EL (cell line): ENCODE measurements at places on chromosomes 11 and 22.

DNA sequence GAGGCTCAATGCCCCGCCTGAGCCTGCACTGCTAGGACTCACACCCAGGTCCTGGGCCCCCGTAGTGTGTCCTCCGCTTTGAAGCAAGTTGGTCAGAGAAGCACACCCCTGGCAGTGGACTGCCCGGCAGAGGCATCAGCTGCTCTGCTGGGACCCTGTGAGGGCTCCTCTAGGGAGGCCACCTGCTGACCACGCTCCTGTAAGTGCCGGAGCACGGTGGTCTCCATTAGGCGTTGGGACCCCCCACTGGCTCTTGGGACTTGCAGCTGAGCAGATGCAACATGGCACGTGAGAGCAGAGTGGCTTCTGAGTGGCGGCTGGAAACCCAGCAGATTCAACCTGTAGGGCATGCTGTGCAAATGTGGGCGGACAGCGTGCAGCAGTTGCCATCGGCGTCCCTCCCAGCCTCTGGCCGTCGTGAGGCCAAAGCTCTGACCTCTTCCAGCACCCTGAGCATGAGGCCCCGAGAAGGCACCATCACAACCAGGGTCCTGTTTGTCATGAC is 16.9 kb downstream of the MRGPRG start:
- no peak for DNase-seq

GRCh38 chr11:78230161-78230877 is 41.6 kb downstream of the USP35 start:
- no peak for DNase-seq

- no peak for DNase-seq
These were observed 66.3 kb upstream of the SYN3 start for GRCh38 chr22:33124471-33124870.

DNA sequence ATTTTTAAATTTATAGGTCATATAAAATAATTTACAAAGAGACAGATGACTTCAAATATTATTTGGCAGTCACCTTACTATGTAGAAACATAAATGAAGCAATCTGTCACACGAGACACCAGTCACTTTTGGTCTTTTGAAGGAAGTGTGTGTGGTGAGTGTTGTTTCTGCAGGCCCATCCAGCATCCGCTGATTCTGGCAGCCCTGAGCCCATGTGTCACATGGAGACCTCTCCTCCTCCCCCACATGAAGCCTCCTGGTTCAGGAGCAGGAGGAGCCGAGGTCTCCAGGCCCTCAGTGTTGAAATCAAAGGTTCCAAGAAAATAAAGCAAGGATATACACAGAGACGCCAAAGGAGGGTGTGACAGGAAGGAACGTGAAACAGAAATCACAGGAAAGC is 60.1 kb downstream of the ARFGAP3 start:
- DNase-seq, result no peak

GRCh38 chr11:2160736-2161259 is at the start of gene INS:
Gene INS (minus strand): TSS chr11:2161209. CDS start chr11:2160971, 238 bp downstream.
- DNase-seq, result no peak

DNA sequence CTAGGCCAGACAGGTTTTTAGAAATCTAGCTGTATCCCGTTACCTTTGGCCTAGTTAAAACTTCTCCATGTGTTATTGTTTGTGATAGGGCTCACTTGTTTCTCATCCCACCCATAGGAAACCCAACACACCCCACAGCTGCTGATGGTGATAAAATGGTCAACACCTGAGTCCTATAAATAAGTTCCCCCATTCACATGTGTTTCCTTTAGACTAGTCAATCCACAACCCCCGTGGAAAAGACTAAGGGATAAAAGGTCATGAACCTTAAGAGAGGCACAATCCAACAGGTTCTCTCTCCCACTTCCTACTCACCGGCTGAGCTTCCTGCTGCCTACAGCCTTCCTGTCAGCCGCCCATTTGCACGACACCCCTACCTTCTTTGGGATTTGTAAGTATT is 768.4 kb downstream of the JRKL start:
- DNase-seq, result no peak

DNA sequence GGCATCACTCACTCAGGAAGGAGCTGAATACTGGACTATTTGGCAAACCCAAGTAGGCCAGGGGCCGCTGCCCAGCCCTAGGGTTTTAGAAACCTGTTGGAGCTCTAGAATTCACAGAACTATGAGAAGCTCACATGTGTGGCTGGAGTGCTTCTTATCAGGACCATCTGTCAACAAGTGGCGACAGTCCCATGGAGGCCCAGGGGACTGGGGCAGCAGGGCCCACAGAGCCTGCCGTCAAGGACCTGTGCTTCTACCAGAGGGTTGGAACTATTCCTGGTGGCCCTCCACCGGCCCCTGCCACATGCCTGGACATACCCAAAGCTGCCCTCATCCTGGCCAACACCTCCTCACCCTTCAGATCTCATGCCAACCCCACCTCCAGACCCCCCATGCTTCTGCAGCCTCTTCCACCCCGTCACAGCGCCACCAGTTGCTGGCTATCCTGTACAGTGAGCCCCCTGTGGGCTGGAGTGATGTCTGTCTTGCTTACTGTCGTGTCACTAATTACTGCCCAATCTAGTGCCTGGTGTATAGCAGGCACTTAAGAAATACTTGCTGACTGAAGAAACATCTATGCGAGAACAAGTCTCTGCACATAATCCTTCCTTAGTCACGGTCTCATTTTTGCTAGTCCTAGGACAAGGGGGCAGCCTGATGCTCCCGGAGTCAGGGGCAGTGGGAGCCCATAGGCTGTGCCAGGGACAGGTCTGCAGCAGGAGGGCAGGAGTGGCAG is 27.2 kb upstream of the RASL10A start:
- DNase-seq, result no peak

DNA sequence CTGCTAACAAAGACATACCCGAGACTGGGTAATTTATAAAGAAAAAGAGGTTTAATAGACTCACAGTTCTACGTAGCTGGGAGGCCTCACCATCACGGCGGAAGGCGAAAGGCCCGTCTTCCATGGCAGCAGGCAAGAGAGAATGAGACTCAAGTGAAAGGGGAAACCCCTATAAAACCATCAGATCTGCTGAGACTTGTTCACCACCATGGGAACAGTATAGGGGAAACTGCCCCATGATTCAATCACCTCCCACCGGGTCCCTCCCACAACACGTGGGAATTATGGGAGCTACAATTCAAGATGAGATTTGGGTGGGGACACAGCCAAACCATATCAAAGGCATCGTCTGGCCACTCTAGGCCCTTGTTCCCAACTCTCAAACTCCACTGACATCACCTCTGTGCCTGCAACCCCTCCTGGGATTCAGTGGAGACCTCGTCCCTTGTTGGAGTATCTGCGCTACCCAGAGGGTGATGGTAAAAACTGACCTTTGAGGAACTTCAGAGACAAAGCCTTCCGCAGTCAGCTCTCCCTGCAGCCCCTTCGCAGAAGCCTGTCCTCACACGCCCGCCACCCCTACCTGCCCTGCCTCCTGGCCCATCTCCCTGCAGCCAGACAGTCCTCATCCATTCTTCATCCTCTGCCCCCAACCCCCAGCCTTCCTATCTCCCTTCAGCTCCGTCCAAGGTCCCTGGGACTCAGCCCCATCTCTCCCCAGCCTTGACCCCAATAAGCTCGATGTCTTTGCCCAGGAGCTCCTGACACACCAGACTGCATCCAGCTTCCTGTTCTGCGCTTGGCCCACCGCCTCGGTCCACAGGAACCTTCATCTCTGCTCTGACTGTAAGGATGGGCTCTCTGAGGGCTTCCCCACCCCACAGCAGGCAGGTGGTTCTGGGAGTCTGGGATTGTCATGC is 15.8 kb downstream of the CCND1 start:
- DNase-seq, result no peak

DNA sequence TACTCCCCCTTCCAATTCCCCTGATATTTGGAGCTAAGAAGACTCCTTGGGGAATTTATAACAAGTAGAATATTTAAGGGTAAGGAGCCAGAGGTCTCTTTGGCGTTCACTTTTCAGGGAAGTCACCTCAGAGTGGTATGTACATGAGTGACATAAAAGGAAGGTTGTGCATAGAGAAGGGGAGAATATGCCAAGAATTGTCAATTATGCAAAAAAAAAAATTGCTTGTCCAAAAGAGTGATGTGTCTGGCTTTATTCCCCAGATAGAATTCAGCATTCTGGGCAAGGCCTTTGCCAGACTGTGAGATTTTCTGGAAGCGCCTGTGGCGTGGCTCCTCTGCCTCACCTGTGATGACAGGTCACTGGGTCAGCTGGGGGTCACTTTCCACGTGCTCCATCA is 170.2 kb downstream of the MIAT start:
- no peak for DNase-seq

GRCh38 chr11:119361941-119362725 is 15.6 kb upstream of the MFRP start:
- no peak for DNase-seq

DNA sequence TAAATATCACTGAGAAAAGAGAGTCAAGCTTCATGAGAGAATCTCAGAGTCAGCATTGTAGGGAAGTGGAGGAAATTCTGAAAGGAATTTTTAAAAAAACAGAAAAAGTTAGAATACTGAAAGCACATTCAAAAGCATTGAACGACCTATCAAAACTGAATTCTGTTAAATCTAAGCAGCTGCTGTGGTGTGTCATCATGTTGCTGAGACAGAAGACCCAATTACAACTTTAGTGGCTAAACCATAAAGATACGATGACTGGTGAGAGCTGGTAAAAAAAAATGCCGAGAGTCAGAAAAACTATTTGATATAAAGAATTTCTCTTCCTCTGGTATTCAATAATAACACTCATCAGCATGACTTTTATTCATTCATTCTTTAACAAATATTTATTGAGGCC is 220.8 kb downstream of the DLG2 start:
- no peak for DNase-seq

- no peak for DNase-seq
These were observed 3.8 kb downstream of the OR51V1 start for GRCh38 chr11:5196731-5197130.

- peak; percentile 27 for DNase-seq
These were observed 104.4 kb downstream of the STIM1 start for GRCh38 chr11:3959903-3960265.

GRCh38 chr22:37174964-37175363 is 13.1 kb downstream of the C1QTNF6 start:
- DNase-seq, result no peak

DNA sequence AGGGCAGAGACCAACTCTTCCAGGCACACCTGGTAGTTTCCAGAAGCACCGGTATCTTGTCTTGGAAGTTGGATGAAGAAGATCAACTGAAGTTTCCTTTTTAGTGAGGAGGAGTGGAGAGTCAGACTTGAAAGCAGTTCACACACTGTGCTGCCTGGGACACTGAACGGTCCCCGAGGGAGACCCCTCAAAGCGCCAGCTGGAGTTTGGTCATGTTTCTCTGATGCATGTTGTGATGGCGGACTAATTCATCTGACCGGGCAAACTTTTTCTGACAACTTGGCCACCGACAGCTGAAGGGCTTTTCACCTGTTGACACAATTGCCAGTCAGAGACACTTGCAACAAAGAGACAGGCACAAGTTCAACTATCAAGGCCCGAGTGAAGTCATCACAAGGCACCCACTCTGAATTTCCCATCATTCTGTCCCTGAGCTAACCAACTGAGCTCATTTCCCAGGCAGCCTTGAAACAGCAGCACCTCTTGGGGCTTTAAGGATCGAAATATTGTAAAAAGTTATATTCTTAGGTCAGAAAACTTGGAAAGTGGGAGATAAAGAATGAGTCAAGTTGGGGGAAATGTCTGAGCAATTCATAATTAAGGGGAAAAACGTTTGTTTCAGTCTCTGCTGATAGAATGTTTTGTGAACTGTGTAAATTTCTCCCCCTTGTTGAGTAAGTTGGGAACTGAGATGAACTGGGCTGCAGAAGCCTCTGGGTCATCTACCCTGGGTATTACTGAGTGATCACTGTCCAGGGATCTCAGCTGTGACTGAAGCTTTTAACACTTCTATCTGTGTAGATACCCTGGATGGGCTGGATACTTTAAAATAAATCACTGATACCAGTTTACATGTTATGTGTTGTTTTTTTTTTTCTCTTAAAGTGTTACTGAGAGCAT is 46.2 kb downstream of the WT1 start:
- DNase-seq, result no peak

GRCh38 chr11:123585706-123586105 is 68.7 kb downstream of the SCN3B start:
- no peak for DNase-seq

DNA sequence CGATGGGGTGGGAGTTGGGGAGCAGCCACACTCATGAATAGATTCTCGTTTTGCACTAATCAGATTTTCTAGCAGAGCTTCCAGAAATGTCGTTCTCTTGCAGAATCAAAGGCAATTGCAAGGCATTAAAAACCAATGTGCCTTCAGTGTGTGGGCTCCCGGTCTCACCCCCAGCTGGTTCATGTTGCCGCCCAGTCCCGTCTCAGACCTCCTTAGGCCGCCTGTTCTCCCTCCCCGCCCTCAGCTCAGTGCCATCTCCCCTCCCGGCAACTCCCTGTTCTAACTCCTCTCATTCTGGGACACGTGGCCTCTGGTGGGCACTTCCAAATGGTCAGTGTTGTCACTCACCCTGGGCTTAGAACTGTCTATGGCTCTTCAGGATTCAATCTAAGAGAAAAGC is 42.5 kb upstream of the SMIM38 start:
- DNase-seq, result no peak

DNA sequence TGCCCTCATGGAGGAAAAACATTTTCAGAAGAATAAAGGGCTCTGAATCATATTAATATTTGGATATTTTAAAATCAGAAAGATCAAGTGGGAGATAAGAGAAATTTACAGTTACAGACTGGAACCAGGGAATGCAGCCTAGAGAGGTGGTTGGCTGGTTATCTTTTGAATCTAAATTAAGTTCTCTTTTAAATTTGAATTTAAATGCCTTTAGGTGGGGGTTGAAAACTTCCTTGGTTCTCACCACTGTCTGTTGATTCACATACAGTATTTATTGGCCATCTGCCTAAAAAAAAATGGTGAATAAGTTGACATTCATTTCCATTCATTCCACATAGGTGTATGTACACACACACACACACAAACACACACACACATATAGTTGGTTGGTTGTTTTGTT is 35.7 kb upstream of the PTPRJ start:
- no peak for DNase-seq

DNA sequence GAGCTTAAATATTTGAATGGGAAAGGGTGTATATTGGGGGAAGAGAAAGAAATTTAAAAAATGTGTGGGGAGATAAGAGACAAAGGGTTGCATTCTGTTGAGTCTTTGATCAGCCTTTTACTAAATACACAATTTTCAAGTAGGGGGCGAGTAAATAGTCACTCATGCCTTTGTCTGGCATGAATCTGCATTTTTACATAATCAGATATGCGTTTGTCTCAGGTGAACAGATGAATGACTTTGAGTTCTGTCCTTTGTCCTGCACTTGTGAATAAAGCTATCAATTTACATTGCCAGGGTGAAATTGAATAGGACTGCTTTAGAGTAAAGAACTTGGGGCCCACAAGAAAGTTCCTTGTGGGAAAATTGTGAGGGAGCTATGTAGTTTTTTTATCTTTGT is 523.6 kb upstream of the LUZP2 start:
- no peak for DNase-seq

GRCh38 chr11:44855493-44855849 is 95.2 kb downstream of the TP53I11 start:
- DNase-seq, result no peak

DNA sequence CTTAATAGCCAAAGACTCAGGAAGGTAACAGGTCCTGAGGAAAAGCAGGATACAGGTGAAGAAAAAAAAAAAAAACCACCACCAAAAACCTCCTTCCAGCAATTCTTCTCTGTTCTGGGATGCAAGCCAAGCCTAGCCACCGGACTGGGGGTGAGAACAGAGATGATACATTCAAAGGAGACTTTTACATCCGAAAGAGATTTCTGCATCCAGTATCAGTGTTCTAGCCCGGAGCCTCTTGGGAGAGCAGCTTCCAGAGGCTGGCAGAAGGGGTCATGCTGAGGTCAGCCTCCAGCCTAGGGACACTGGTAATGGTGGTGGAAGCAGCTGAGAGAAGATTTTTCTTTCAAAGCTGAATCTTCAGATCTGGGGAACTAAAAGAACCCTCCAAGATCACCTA is 76.2 kb downstream of the KCNC1 start:
- DNase-seq, result peak; percentile 21
